ENCODE measurements at places on chromosomes 4 and X.

GRCh38 chrX:119427024-119427794 lies 28.1 kb downstream of the SLC25A43 start:
- no peak for DNase-seq

DNA sequence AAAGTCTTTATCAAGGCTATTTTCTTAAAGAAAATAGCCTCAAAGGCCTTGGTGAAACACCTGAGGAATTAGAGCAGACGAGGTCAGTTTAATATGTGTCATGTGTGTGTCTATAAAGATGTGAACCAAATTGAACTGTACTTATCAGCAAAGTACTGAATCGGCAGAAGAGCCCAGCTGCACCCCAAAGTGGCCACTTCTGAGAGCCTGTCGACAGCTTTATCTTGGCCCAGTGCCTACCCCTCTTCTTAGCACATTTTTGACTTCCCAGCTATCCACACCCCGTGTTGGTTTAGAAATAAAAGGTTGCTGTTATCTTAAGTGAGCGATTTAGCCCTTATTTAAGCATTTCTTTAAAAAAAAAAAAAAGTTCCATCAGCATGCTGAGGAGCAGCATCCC lies 329.7 kb downstream of the FBXW7 start:
- DNase-seq: no peak

DNA sequence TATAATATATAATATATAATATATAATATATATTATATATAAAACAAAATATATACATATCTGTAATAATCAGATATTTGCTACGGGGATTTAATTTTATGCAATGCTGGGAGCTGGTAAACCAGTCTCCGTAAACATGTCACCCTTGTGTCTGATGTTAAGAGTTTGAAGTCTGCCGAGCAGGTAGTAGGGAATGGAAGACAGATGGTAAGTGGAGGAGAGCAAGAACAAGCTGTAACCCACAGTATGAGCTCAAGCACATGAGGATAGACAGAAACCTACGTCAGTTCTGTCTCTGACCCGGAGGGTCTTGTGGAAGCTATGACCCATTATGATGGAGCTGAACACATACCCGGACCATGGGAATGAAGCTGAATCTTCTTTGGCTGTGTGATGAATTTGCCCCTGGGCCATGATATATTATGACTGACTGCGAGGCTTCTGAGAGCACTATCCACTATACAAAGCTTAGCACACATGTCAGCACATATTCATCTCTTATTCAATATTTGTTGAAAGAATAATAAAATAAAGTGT lies 46.2 kb downstream of the TIGD2 start:
- DNase-seq: no peak

- no peak for DNase-seq
Observed at GRCh38 chr4:78439328-78439727, 112.2 kb upstream of the ANXA3 start.

- DNase-seq: no peak
Observed at GRCh38 chr4:81378386-81378785, 93.3 kb downstream of the RASGEF1B start.

DNA sequence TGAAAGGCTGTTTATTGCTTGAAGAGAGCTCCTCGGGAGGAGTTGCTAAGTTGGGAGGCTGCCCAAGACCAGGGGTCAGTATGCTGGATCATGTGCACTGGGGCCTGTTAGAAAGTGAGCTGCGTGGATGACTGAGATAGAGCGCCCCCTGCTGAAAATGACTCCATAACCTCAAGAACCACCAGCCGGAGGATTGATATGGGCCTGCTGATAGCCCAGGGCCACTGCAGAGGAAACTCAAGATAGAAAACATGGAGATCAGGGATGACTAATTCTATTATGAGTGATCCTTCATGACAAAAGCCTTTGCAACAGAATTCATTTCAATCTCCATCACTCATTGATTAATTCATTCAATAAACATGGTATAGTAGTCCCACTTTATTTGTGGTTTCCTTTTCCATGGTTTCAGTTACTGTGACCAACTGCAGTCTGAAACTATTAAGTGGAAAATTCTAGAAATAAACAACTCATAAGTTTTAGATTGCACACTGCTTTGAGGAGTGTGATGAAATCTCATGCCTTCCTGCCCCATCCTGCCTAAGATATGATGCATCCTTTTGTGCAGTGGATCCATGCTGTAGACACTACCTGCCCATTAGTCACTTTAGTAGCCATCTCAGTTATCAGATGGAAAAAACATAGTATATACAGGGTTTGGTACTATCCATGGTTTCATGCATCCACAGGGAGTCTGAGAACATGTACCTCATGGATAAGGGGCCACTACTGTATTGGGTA lies 126.7 kb upstream of the MBNL3 start:
- DNase-seq: peak; percentile 6

DNA sequence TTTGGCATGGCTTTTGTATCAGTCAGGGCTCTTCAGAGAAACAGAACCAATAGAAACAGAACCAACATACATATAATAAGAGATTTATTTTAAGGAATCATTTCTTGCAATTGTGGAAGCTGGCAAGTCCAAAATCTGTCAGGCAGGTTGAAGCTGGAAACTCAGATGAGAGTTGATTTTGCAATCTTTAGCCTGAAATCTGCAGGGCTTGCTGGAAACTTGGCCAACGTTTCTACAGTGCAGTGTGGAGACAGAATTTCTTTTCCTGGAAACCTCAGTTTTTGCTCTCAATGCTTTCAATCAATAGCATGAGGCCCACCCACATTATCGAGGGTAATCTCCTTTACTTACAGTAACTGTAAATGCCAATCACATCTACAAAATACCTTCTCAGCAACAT lies 45.4 kb downstream of the COMMD8 start:
- DNase-seq: no peak
